ENCODE measurements at places on chromosomes 16 and 17. TPM values are rescaled to one million over a fixed set of nuclear protein-coding genes. Genes with fewer than 3 reads are reported as not detected.

ZG16 gene
- not detected for total RNA-seq

DDX42 gene
- 181 TPM for total RNA-seq

EVI2B gene
- total RNA-seq = not detected

ST6GALNAC1 gene
- total RNA-seq = 6.6 TPM

LPO gene
- total RNA-seq = 0.16 TPM

SPEM2 gene
- not detected for total RNA-seq

PHOSPHO1 gene
- total RNA-seq = not detected

KRTAP4-11 gene
- not detected for total RNA-seq

CDRT15L2 gene
- total RNA-seq = not detected

RASL10B gene
- 13.7 TPM for total RNA-seq

TIMP2 gene
- total RNA-seq = 50.9 TPM

YBX2 gene
- 2.7 TPM for total RNA-seq

KREMEN2 gene
- 0.31 TPM for total RNA-seq

TSPOAP1 gene
- 101 TPM for total RNA-seq

KRT20 gene
- not detected for total RNA-seq

RAB37 gene
- total RNA-seq = 3.2 TPM

TLCD1 gene
- 15.5 TPM for total RNA-seq

PRSS33 gene
- 0.27 TPM for total RNA-seq

PLD6 gene
- total RNA-seq = 1.00 TPM

RNFT1 gene
- total RNA-seq = 30.1 TPM

JMJD6 gene
- total RNA-seq = 24.1 TPM

ST6GALNAC2 gene
- total RNA-seq = 1.2 TPM

RNF222 gene
- not detected for total RNA-seq

FOXJ1 gene
- 18.6 TPM for total RNA-seq

ATP2C2 gene
- 10.8 TPM for total RNA-seq

MYO15B gene
- total RNA-seq = 337 TPM

CA5A gene
- total RNA-seq = not detected

PRSS36 gene
- total RNA-seq = 0.69 TPM

TPSAB1 gene
- total RNA-seq = not detected

SPN gene
- 0.19 TPM for total RNA-seq

FSCN2 gene
- 4.8 TPM for total RNA-seq

CCDC78 gene
- 3.2 TPM for total RNA-seq

CD19 gene
- total RNA-seq = not detected

PMP22 gene
- 0.93 TPM for total RNA-seq

ZKSCAN2 gene
- 17.3 TPM for total RNA-seq

HS3ST3A1 gene
- total RNA-seq = 8.8 TPM

CCT6B gene
- total RNA-seq = 1.6 TPM

PRR11 gene
- 21.2 TPM for total RNA-seq

RTN4RL1 gene
- total RNA-seq = 12.4 TPM

COX6A2 gene
- not detected for total RNA-seq

COIL gene
- 26.7 TPM for total RNA-seq

TLCD2 gene
- total RNA-seq = 2.9 TPM

ENPP7 gene
- total RNA-seq = not detected

TBC1D3I gene
- 1.9 TPM for total RNA-seq

HYDIN gene
- 25.7 TPM for total RNA-seq

CRHR1 gene
- not detected for total RNA-seq
